ENCODE measurements at places on chromosomes 13 and 19. TPM values are rescaled to one million over a fixed set of nuclear protein-coding genes. Genes with fewer than 3 reads are reported as not detected.
A peak's percentile ranks its signal among the peaks of the same experiment; 100 is the strongest.

The CYP4F22 gene
- not detected for total RNA-seq

DNA sequence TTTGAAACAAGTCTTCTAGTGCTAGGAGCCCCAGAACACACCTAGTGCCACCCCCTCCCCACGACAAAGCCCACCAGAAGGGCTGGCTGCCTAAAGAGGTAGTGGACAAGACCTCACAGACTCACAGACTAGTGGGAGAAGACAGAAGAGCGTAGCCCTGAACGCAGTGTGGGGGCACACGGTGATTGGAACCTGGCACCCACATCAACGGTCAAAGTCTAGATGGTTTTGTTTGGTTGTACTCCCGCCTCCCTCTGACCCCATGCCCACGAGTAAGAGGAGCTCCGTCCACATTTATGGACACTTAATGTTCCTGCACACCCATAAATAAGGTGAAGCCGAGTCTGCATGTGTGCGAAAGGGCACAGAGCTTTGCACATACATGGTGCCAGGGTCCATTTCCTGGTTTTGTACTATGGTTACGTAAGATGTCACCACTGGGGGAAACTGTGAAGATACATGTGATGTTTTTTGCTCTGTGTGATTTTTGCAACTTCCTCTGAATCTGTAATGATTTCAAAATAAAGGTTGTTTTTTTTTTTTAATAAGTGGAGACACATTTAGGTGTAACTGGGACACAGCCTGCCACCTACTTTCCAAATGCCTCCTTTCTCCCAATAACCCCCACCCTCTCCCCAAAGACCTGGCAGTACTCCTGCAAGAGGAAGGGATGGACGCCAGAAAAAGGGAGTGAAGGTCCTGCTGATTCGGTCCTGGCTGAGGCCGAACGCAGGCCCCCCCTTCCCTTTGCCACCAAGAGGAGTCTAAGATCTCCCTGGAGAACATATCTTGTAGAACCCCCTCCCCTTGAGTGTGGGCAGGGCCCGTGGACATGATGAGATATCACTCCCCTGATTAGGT, 72.8 kb downstream of the GNG7 start:
- H3K4me3 ChIP-seq: peak overlapping the region; percentile 57
- peak; percentile 14 for DNase-seq
- peak overlapping the region; percentile 94 for H3K27ac ChIP-seq
- H3K4me1 ChIP-seq: peaks cover 97% of the 10 kb centered on the region
- peaks cover 14% of the 10 kb centered on the region for H3K36me3 ChIP-seq
- H3K27me3 ChIP-seq: no peaks in the 10 kb centered on the region

GRCh38 chr13:111990362-111990761, 76.6 kb upstream of the SOX1 start:
- no peak overlapping the region for H3K27ac ChIP-seq
- peaks cover 2% of the 10 kb centered on the region for H3K36me3 ChIP-seq
- H3K27me3 ChIP-seq: no peaks in the 10 kb centered on the region
- no peak overlapping the region for H3K4me3 ChIP-seq
- no peak for DNase-seq

DNA sequence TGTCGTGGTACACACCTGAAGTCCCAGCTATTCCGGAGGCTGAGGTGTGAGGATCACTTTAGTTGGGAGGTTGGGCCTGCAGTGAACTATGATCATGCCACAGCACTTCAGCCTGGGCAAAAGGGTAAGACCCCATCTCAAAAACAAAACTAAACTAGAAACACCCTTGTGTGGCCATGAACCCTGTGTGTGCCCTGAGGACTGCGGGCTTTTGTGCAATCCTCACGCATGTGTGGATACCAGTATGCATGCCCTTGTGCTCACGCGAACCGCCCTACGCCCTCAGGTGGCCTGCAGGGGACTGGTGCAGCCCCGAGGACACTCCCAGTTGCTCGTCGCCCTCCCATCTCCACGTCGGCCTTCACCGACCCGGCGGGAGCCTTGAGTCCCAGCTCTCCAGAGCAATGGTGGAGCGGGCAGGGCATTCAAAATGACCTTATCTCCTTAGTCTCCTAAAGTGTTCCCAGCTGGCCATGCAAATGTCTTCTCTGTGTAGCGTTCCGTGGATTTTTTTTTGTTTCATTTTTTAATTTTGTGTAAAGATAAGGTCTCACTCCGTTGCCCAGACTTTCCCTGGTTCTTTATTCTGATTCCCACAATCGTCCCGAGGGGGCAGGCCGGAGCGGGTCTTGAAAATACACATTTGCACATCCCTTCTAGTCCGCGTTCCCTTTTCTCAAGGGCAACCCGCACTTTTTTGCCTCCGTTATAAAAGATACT, 868 bp upstream of the EGLN2 start:
- H3K27me3 ChIP-seq: no peaks in the 10 kb centered on the region
- peaks cover 59% of the 10 kb centered on the region for H3K4me1 ChIP-seq
- H3K27ac ChIP-seq: peak overlapping the region; percentile 99
- H3K36me3 ChIP-seq: peaks cover 59% of the 10 kb centered on the region
- DNase-seq: peak; percentile 57
- peak overlapping the region; percentile 95 for H3K4me3 ChIP-seq

The ENOX1 gene
- not detected for total RNA-seq

The KIR3DL1 gene
- not detected for total RNA-seq

DNA sequence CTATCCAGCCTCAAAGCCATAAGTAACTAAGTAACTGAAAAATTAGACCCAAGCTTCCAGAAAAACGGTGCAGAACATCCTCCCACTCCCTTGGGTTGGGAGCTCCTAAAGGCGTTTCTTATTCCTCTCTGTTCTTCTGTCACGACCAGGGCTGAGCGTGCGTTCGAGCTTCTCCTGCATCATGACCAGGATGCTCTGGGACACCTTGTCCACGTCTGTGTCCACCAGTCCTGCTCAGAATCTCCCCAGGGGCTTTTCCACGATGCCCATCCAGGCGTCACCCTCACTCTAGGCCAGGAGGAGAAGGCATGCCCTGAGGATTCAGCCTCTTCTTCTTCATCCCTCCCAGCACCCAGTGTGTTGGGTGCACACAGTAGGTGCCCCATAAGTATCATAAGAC, 37.8 kb upstream of the GAS6 start:
- no peaks in the 10 kb centered on the region for H3K36me3 ChIP-seq
- DNase-seq: no peak
- H3K27me3 ChIP-seq: peaks cover 22% of the 10 kb centered on the region
- H3K27ac ChIP-seq: no peak overlapping the region

The PTPRH gene
- total RNA-seq: not detected

The ZNF222 gene
- 6.7 TPM for total RNA-seq

The MADCAM1 gene
- 0.40 TPM for total RNA-seq

DNA sequence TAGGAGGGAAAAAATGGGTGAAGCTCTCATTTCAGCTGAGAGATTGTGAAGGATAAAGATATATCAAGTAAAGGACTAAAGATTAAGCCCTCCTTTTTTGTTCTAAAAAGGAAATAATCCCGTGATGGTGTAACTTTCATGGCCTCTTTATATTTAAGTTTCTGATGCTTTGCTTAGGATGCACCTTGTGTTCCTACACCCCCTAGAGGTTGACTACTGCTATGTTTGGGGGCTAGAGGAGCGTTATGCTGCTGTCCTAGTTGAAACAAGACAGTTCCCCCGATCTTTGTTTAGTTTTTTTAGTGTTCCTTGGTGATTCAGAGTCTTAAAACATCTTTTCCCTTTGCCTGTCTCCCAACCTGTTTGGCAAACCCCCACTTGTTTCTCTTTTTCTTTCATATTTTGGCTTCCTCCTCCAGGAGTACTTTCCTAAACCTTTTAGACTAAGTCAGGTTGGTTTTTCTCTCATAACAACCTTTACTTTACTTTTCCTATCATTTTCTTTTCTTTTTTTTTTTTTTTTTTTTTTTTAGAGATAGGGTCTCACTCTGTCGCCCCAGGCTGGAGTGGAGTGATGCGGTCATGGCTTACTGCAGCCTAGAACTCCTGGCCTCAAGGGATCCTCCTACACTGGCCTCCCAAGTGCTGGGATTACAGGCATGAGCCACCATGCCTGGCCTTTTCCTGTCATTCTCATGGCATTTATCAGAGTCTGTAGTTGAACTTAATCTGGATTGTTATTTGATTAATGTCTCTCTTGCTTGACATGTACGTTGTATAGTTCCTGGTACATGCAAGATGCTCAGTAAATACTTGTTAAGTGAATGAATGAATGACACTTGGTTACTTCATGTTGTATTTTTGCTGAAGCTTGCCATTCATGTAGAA, 2.8 kb downstream of the UBA2 start:
- peak overlapping the region; percentile 36 for H3K27ac ChIP-seq
- no peak for DNase-seq
- H3K36me3 ChIP-seq: peaks cover 46% of the 10 kb centered on the region
- no peaks in the 10 kb centered on the region for H3K27me3 ChIP-seq
- H3K4me3 ChIP-seq: peak overlapping the region; percentile 20
- H3K4me1 ChIP-seq: peaks cover 35% of the 10 kb centered on the region

The FBN3 gene
- not detected for total RNA-seq

- peak; percentile 84 for DNase-seq
- peaks cover 12% of the 10 kb centered on the region for H3K4me1 ChIP-seq
- H3K36me3 ChIP-seq: no peaks in the 10 kb centered on the region
- no peak overlapping the region for H3K27ac ChIP-seq
- no peaks in the 10 kb centered on the region for H3K27me3 ChIP-seq
These were observed 9.3 kb downstream of the HOOK2 start for GRCh38 chr19:12766051-12766521.

DNA sequence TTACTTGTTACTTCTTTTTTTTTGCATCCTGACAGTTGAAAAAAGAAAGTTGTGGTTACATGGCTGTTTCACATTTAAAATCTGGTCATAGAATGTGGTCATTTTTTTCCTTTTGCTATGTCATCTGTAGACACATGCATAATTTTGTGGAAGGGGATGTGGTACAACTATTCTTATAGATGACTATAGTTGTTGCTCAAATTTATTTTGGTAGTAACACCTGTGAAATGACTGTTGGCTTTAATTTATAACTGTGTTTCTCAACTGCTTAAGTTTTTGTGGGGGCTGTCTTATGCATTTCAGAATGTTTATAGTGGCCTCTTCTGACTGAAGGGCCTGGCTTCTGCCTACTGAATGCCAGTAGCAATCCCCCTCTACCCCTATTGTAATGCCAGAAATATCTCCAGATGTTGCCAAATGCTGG, 130.5 kb downstream of the PAN3 start:
- H3K27me3 ChIP-seq: no peaks in the 10 kb centered on the region
- H3K27ac ChIP-seq: peak overlapping the region; percentile 78
- H3K4me3 ChIP-seq: peak overlapping the region; percentile 41
- DNase-seq: no peak
- peaks cover 29% of the 10 kb centered on the region for H3K4me1 ChIP-seq
- peaks cover 70% of the 10 kb centered on the region for H3K36me3 ChIP-seq

GRCh38 chr19:10797078-10797477, 38.9 kb downstream of the TMED1 start:
- peaks cover 84% of the 10 kb centered on the region for H3K36me3 ChIP-seq
- H3K4me3 ChIP-seq: no peak overlapping the region
- H3K27ac ChIP-seq: peak overlapping the region; percentile 70
- no peaks in the 10 kb centered on the region for H3K27me3 ChIP-seq
- H3K4me1 ChIP-seq: peaks cover 12% of the 10 kb centered on the region

The PRODH2 gene
- total RNA-seq: not detected

DNA sequence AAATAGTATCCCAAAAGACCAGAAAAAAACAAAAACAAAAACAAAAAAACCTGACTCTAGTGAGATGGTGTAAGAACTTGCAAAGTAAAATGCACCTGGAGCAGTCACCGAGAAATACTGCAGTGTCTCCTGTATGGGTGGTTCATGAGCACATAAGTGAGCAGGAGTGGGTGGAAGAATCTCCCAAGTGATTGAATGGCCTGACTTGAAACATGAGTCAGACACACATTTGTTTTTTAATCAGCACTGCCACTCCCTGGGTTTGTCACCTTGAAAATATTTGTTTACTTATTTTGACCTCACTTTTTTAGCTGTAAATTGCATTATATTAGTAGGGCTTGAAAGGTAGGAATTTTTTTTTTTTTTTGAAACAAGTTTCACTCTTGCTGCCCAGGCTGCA, 2.0 kb downstream of the ZNF431 start:
- H3K4me3 ChIP-seq: no peak overlapping the region
- no peaks in the 10 kb centered on the region for H3K27me3 ChIP-seq
- no peak for DNase-seq
- peaks cover 32% of the 10 kb centered on the region for H3K4me1 ChIP-seq
- peaks cover 59% of the 10 kb centered on the region for H3K36me3 ChIP-seq

The F10 gene
- not detected for total RNA-seq

DNA sequence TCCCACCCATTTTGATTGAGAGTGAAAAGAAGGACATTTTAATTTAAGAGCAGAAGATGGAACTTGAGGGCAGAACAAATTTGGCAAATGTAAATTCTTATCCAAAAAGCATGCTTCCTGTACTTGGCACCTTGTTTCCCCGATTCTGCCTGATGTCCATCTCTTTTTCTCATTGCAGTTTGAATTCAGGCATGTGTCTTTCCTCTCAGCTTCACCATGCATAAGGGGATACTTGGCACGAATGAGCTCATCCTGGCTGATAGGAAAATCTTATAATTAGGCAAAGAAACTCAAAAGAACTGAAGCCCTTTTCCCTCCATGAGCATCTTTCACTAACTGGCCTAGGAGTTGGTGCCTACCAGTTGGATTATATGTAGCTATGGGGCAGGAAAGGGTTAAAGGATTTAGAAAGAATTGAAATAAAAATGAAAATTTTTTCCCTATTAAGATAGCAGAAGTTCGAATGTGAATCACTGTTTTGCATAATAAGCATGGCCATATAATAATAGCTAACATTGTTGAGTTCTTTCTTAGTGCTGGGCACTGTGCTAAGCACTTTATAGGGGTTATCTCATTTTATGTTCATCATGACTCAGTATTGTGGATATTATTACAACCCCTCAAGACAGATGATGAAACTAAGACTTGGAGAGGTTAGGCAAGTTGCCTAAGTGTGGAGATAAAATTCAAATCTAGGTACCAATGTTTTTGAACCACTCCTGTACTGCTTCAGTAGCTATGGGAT, 386.6 kb downstream of the KCNRG start:
- peaks cover 3% of the 10 kb centered on the region for H3K4me1 ChIP-seq
- no peaks in the 10 kb centered on the region for H3K27me3 ChIP-seq
- H3K27ac ChIP-seq: no peak overlapping the region

The TUBA3C gene
- total RNA-seq: not detected

- H3K27me3 ChIP-seq: no peaks in the 10 kb centered on the region
- DNase-seq: no peak
- no peak overlapping the region for H3K27ac ChIP-seq
These were observed 75.1 kb downstream of the URI1 start for GRCh38 chr19:30017172-30017571.

GRCh38 chr19:19655641-19656343, 7.7 kb downstream of the ATP13A1 start:
- no peak overlapping the region for H3K4me3 ChIP-seq
- no peak for DNase-seq
- H3K4me1 ChIP-seq: peaks cover 4% of the 10 kb centered on the region
- no peaks in the 10 kb centered on the region for H3K27me3 ChIP-seq

- no peaks in the 10 kb centered on the region for H3K27me3 ChIP-seq
- peaks cover 14% of the 10 kb centered on the region for H3K4me1 ChIP-seq
- H3K4me3 ChIP-seq: no peak overlapping the region
- H3K36me3 ChIP-seq: peaks cover 38% of the 10 kb centered on the region
- no peak overlapping the region for H3K27ac ChIP-seq
These were observed 23.5 kb downstream of the SLC25A15 start for GRCh38 chr13:40812724-40813445.
